GDM1 (cell line): ENCODE measurements at places on chromosomes 13 and 19.

- DNase-seq = peak; percentile 23
Measured at GRCh38 chr19:16899566-16900075, 10.8 kb downstream of the F2RL3 start.

- DNase-seq = no peak
Measured at GRCh38 chr13:35514801-35515502, 38.5 kb upstream of the MAB21L1 start.

- DNase-seq = no peak
Measured at GRCh38 chr19:17445526-17446165, 2.8 kb downstream of the TMEM221 start.

DNA sequence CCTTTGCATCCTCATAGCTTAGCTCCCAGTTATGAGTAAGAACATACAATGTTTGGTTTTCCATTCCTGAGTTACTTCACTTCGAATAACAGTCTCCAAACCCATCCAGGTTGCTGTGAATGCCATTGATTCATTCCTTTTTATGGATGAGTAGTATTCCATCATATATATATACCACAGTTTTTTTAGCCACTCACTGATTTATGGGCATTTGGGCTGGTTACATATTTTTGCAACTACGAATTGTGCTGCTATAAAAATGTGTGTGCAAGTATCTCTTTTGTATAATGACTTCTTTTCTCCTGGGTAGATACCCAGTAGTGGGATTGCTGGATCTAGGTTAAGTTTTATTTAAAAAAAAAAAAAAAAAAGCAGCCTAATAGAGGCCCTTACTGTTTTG, 14.1 kb downstream of the TNFRSF19 start:
- DNase-seq = no peak

DNA sequence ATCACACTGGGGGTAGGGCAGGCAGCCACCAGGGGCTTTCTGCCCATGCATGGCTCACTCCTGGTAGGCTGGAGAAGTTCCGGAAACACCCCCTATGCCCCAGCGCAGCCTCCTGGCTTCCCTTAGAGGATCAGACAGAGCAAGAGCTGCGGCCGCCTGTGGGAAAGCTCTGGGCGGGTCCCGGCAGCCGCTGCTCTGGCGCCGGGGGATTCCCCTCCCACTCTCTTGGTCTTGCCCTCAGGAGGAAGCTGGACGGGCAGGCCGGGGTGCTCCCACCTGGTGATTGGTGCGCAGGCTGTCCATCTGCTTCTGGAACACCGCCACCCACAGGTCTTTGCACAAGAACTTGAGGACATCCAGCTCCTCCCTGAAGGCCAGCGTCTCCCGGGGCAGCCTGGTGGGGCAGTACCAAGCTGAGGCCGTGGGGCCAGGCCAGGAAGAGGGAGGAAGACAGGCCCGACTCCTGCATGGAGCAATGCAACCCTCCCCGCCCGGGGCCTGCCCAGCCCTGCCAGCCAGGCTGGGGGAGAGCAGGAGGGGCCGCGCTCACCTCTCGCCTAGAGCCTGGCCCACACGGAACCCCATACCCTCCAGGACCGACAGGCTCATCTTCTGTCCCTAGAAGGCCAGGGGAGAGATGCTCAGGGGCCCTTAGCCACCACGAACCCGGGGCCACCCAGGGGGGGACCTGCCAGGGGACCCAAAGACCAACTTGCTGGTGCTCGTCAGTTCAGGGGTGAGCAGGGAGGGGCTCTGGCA, 4.0 kb upstream of the NKPD1 start:
- no peak for DNase-seq

GRCh38 chr19:41269055-41269454, 4.9 kb downstream of the HNRNPUL1 start:
- no peak for DNase-seq

DNA sequence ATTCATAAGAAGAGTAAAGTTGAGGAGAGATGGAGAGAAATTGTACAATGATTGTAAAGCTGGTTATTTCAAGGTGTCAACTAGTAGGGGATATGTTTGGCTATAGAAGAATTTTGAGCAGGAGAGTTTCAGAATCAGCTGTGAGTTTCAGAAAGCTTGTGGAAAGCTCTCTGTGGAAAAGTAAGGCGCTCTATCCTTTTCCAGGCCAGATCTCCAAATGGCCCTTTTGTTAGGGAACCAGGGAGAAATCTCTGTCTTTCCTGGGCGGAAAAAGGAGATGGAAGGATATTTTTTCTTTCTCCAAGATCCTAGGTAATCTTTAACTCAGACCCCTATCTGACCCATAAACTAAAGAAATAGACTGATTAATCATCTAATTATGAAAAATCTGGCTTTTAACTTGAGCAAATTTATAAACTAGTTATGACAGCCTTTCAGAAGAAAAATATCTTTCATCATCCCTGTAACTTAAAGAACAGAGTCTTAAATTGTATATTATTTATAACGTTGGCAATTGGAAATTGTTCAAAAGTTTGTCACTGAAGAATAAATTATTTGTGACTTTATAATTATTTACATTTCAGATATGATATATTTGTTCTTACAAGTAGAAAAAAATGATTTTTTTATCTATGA, 34.5 kb downstream of the SPRY2 start:
- no peak for DNase-seq

- DNase-seq = no peak
Measured at GRCh38 chr19:5117421-5117820, 148.5 kb downstream of the KDM4B start.

DNA sequence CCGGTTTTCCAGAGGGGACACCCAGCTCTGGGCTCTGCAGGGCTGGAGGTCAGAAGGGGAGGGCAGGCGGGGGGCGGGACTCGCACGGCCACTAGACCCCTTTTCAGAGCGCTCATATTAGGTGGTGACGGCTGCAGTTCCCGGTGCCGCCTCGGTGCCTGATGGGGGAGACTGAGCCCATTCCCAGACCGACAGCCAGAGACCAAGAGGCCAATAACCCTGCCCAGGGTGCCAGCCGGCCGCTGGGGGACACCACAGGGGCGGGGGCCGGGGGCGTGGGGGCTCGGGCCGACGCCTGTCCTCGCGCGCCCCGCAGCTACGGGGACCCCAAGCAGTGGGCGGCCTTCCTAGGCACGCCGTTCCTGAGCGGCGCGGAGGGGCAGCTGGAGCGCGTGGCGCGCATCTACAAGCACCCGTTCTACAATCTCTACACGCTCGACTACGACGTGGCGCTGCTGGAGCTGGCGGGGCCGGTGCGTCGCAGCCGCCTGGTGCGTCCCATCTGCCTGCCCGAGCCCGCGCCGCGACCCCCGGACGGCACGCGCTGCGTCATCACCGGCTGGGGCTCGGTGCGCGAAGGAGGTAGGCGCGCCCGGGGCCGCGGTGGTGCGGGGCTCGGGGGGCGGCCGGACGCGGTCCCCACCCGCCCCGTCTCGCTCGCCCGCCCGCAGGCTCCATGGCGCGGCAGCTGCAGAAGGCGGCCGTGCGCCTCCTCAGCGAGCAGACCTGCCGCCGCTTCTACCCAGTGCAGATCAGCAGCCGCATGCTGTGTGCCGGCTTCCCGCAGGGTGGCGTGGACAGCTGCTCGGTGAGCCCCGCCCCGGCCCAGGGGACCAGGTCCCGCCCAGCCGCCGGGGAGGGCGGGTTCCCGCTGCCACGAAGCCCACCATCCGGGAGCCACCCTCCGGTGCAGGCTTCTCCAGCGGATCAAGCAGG, 2.4 kb downstream of the TIMM13 start:
- no peak for DNase-seq

DNA sequence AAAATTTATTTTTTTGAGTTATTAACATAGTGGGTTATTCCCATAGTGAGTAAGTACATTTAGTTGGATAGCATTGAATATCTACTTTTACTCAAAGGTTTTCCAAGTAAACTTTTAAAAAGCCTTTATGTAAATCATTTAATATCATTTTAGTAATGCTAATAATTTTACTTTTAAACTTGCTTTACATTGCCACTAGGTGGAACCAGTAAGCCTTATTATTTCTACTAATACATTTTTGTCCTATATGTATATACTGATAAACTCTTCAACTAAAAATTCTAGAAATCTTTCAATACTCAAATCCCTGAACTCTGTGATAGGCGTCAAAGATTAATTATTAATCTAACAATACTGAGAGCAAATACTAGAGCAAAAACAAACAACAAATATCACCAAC, 1709.2 kb upstream of the PCDH20 start:
- DNase-seq = no peak

DNA sequence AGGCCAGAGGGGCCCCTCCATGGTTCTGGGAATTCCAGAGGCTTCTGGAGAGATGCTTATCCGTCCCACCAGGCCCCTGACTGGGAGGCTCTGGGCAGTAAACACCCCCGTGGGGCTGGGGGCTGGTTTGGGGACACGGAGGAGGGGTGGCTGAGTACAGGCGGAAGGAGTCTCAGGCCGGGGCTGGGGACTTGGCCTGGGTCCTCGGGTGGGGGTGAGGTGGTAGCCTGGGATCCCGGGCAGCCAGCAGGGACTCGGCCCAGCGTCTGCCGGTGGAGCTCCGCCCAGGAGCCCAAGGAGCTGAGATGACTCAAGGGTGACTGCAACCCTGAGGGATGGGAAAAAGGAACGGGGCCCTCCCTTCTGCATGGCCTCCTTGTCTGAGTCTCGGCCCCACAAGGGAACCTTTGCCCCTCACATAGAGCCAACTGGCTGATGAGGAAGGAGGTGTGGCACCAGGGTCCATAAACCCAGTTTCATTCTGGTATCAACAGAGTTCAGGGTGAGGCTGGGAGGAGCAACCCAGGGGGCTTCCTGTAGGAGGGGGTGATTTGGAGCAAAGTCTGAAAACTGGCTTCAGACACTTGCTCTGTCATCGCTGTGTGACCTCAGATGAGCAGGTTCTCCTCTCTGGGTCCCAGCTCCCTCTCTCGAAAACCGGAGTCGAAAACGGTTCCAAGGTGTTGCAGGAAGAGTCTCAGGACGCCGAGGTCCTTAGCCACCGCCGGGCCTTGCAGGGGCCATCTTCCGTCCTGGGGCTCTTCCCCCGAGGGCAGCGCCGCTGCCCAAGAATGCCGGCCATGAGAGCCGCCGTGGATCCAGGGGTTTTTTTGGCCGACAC, 809 bp downstream of the MISP start:
- DNase-seq = no peak

- DNase-seq = peak; percentile 45
Measured at GRCh38 chr19:7506385-7507328, 9.2 kb upstream of the ZNF358 start.

DNA sequence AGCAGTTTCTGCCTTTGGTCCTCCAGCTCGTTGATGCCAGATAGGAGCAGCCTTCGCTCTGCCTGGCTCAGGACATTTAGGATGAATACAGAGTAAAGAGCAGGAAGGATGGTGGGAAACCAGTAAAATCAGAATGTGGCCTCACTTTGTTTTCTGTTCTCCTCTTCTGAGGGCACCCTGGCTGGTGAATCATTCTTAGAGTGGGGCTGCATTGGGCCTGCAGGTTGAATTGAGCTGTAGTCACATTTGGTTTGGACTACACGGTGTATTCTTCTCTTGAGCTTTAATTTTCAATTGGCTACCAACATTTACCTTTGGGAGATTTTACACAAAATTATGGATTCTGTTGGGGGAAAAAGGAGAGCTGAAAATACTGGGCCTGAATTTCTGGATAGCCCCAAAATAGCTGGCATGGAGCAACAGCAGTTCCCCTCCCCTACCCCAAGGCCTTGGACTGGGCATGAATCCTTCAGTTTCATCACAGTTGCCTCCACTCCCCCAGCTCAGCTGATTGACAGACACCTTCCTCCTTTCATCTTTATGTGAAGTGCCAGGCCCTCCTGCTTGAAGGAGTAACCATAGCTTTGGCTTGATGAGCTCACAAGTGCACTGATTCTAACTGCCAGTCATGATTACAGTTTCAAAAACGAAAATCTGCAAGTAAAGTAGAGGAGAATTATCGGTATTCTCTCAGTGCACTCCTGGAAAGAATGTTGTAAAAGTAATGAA, 24.3 kb downstream of the ERCC5 start:
- no peak for DNase-seq

- no peak for DNase-seq
Measured at GRCh38 chr13:30224732-30225131, 82.6 kb downstream of the KATNAL1 start.

- DNase-seq = no peak
Measured at GRCh38 chr19:44626048-44626624, 12.8 kb downstream of the IGSF23 start.

- no peak for DNase-seq
Measured at GRCh38 chr13:93534181-93534700, 307.6 kb downstream of the GPC6 start.

- DNase-seq = no peak
Measured at GRCh38 chr13:25708268-25708667, 336.5 kb downstream of the ATP8A2 start.

- no peak for DNase-seq
Measured at GRCh38 chr13:20230913-20231838, 943 bp downstream of the GJB6 start.

- no peak for DNase-seq
Measured at GRCh38 chr13:76738616-76739015, 147.6 kb downstream of the KCTD12 start.

- no peak for DNase-seq
Measured at GRCh38 chr19:35551091-35551810, 5.8 kb downstream of the TMEM147 start.

- no peak for DNase-seq
Measured at GRCh38 chr19:47644743-47645482, 36.0 kb downstream of the BICRA start.

- DNase-seq = no peak
Measured at GRCh38 chr13:80083853-80084676, 256.9 kb downstream of the SPRY2 start.

DNA sequence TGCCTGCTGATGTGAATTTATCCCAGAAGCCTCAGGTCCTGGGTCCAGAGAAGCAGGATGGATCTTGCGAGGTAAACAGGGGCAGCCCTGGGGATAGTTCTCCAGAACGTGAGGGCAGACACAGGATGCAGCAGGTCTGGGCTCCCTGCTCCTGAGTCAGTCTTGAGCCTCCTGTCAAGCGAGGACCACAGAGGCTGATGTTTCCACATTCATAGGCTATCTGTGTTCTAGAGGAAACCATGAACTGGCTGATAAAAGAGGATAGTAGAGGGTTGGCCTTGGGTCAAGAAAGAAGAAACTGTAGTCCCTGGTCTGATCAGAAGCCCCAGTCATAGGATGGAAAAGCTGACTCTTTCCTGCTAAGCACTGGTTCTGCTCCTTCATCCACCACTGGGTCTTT, 2.2 kb downstream of the ZNF175 start:
- peak; percentile 2 for DNase-seq

GRCh38 chr19:38708413-38709024, 35.8 kb downstream of the CAPN12 start:
- DNase-seq = no peak

DNA sequence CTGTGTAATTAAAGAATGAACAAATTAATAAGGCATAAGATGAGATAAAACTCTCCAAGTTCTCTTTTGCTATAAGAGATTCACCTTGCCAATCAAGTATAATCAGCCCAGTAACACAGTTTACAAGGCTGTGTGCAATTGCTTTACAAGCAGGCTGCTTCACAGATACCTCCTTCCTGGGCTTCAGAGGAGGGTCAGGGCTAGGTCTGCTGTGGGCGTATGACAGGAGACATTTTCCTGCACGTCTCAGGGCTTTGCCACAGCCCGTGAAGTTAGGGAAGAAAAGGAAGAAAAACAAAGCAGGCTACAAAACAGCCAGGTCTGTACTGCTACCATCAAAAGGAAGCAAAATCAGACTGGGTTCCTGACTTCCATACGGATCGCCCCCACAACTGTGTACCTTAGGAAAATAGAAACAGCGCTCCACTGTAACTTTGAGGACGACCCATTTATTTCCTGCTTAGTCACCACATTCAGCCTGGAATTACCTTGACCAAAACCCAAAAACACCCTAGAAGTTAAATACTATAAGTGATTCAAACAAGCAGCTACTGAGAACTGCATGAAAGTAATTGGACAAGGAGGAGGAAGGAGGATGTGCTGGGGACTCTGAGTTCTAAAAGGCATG, 12.4 kb downstream of the EFNB2 start:
- DNase-seq = no peak
